ENCODE measurements at places on chromosomes 12 and 14. TPM values are rescaled to one million over a fixed set of nuclear protein-coding genes. Genes with fewer than 3 reads are reported as not detected.

KRT81 gene
- 0.29 TPM for total RNA-seq

NRIP2 gene
- total RNA-seq: 0.59 TPM

MGAT2 gene
- total RNA-seq: 63.0 TPM

- no peak for DNase-seq
Observed at GRCh38 chr12:38823738-38824137, 81.7 kb downstream of the CPNE8 start.

DNA sequence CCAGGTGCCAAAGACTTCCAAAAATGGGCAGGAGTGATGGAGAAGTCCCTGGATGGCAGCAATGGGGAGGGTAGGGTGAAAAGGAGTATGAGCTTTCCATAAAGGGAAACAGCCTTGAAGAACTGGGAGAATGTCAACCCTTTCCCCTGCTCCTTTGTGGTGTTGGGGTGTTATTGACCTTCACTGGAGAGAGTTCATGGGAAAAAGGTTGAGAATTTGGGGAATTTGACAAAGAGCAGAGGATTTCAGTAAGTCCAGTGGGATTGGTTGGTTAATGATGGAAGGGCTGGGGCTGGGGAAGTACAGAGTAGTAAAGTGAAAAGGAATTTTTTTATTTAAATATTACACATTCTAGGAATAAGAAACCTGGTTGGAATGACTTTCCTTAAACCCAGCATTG lies 116.6 kb downstream of the ERC1 start:
- DNase-seq: no peak

DNA sequence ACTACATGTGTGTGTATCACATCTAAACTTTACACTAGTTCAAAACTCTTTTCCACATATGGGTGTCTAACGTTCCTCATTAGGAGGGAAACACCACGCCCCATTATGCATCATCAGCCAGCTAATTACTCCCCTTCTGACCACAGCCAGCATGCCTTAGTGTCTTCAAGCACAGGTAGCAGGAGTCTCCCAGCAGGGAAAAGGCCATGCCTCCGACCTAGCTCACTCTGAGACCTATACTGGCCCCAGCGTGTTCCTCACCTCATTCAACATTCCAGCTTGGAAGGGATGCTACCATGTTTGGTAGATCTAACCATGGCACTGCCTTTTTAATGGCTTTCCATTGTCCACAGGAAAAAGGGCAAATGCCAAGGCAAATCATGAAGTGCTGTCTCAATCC lies 66.1 kb upstream of the PRB2 start:
- no peak for DNase-seq

GRCh38 chr14:32469388-32470160 lies 140.5 kb downstream of the AKAP6 start:
- no peak for DNase-seq

GRCh38 chr12:25376985-25377384 lies 126.3 kb upstream of the KRAS start:
- DNase-seq: no peak

- no peak for DNase-seq
Observed at GRCh38 chr14:99315197-99315596, 43.2 kb upstream of the BCL11B start.

DNA sequence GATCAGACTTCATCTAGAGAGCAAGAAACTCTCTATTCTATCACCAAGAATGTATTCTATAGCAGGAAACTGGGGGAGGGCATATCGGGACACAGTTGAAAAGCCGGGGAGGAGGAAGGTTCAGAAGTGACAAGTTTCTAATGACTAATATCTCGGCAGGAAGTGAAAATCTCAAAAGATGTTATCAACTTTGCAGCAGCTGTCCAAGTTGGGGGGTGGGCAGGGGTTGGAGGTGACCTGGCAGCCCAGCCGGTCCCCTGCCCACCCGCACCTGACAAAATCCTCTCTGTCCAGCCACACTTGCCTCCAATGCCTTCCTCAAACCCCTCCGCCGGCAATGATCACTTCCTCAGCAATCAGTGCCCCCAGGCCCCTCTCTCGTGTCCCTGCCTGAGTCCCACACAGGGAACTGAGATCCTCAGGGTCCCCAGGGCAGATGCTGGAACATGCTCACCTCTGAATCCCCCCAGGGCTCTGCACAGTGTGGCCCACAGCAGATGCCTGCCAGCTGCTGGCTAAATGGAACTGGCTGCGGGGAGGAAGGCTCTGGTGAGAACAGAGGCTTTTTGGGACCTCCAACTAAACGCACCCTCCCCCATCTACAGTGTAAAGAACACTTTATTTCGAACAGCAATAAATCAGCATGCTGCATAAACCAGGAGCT lies 43.9 kb downstream of the CCDC88C start:
- DNase-seq: peak; percentile 87
